ENCODE measurements at places on chromosomes 7 and 10. TPM values are rescaled to one million over a fixed set of nuclear protein-coding genes. Genes with fewer than 3 reads are reported as not detected.
A peak's percentile ranks its signal among the peaks of the same experiment; 100 is the strongest.

DNA sequence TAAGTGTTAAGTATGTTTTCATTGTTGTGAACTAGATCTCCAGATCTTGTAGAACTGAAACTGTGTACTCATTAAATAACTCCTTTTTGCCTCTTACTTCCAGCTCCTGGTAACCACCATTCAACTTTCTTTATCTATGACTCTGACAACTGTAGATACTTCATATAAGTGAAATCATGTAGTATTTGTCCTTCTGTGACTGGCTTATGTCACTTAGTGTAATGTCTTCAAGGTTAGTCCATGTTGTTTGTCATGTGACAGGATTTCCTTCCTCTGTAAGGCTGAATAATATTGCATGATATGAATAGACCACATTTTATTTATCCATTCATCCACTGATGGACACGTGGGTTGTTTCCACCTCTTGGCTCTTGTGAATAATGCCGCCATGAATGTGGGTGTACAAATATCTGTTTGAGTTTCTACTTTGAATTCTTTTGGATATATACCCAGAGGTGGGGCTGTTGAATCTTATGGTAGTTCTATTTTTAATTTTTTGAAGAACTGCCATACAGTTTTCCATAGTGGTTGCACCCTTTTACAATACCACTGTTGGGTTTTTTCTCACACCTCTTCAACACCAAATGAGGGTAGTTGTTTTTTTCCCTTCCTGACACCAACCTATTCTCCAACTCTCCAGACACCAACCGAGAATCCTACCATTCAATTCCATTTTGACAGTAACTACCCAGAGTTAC, 10.7 kb upstream of the FMC1 start:
- DNase-seq, result no peak
- H3K4me1 ChIP-seq, result no peaks in the 10 kb centered on the region
- H3K27me3 ChIP-seq, result no peaks in the 10 kb centered on the region
- no peaks in the 10 kb centered on the region for H3K36me3 ChIP-seq
- no peak overlapping the region for H3K4me3 ChIP-seq
- no peak overlapping the region for H3K27ac ChIP-seq

- H3K27ac ChIP-seq, result no peak overlapping the region
- DNase-seq, result no peak
- no peaks in the 10 kb centered on the region for H3K36me3 ChIP-seq
Measured at GRCh38 chr7:70237831-70238575, 639.7 kb downstream of the AUTS2 start.

GRCh38 chr10:93334901-93335327, 147.2 kb downstream of the MYOF start:
- H3K4me3 ChIP-seq, result no peak overlapping the region
- H3K27me3 ChIP-seq, result no peaks in the 10 kb centered on the region
- H3K4me1 ChIP-seq, result no peaks in the 10 kb centered on the region
- H3K36me3 ChIP-seq, result no peaks in the 10 kb centered on the region

DNA sequence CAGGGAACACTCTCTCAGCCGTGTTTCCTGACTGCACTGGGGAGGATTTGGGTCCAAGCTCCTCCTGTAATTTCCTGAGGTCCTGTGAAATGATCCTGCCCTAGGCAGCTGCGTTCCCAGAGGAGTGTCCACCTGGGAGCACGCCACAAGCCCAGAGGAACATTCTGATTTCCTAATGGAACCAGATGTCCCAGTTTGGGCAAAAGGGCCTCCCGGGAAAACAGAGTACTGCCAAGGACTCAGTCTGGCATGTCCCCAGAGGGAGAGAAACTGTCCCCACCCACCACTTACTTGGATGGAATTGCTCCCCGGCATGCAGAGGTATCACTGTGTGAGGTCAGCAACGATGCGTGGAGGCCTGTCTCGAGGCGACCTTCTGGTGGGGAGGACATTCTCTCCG, 34.5 kb downstream of the ASB13 start:
- no peaks in the 10 kb centered on the region for H3K27me3 ChIP-seq
- H3K27ac ChIP-seq, result peak overlapping the region; percentile 64
- no peaks in the 10 kb centered on the region for H3K36me3 ChIP-seq
- no peak overlapping the region for H3K4me3 ChIP-seq

SPDYE6 gene
- not detected for total RNA-seq

REEP3 gene
- total RNA-seq, result 11.9 TPM

ACBD7 gene
- total RNA-seq, result 11.9 TPM

- H3K36me3 ChIP-seq, result no peaks in the 10 kb centered on the region
- no peaks in the 10 kb centered on the region for H3K27me3 ChIP-seq
- H3K27ac ChIP-seq, result no peak overlapping the region
- DNase-seq, result no peak
Measured at GRCh38 chr7:15084368-15084767, 181.8 kb upstream of the DGKB start.

DNA sequence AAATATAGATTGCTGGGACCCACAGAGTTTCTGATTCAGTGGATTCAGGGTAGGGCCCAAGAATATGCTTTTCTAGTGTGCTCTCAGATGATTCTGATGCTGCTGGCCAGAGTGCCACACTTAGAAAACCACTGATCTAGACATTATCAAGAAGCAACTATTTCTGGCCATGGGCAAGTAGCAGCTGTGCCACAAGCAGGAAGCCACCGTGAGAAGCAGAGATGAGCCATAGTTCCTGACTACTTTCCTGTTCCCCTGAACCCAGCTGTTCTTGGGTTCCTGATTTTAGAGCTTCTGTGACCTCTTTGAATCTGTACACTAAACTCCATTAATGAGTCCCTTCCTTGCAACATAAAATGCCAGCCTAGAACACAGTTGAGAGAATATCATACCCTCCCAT, 38.1 kb upstream of the PIK3AP1 start:
- H3K27ac ChIP-seq, result no peak overlapping the region
- no peaks in the 10 kb centered on the region for H3K4me1 ChIP-seq
- no peak overlapping the region for H3K4me3 ChIP-seq
- H3K36me3 ChIP-seq, result no peaks in the 10 kb centered on the region
- no peak for DNase-seq

DNA sequence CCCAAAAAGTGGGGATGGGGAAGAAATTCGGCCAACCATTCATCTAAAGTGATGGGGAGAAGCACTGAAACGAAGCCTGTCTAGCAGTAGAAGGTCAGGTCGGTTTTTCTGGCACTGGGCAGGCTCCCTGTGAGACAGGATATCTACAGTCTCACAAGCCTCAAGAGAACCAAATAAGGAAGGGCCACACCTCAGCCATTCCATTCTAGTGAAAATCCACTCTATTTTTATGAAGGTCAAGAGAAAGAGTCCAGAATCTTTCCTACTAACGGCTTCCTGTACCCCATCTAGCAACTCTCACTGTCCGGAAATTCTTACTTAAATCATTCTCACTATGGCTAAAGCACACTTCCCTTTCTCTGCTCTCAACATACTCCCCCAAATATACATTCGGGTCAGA, 267.1 kb downstream of the PRPF18 start:
- H3K27ac ChIP-seq, result no peak overlapping the region
- no peak for DNase-seq
- H3K4me1 ChIP-seq, result no peaks in the 10 kb centered on the region
- no peaks in the 10 kb centered on the region for H3K36me3 ChIP-seq
- H3K4me3 ChIP-seq, result no peak overlapping the region

DNA sequence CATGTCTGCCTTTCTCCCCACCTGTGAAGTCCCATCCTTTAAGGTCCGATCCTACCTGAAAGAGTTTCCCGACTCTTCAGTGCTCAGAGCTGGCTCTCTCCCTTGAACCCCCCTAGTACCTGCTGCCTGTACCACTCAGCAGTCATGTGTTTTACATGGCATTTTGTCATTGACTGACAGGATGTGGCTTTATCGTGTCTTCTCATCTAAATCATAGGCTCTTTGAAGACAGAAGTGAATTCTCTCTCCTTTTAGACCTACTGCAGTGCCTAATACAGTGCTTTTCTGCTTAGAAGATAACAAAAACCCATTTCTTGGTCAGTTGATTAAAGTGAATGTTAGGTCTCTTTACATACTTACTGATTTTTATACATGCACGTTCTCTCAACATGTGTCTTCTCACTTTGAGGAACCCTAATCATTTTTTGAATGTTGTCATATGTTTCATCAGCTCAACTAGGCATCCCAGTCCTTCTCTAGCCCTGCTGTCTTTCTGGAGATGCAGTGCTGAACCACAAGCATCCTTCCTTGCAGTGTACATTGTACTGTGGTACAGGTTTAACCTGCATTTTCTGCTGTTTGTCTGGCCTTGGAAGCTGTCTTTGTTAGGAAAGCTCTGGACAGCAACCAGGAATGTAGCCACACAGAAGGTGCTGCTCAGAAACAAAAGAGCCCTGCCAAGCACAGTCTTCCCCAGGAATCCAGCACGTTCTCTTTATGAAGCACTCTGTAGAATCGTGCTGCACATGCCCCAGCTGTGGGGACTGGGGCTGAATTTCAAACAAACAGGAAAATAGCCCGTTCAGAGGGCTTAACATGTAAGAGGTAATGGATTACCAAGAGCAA, 28.1 kb upstream of the LRRC4 start:
- peak; percentile 77 for DNase-seq
- H3K27ac ChIP-seq, result peak overlapping the region; percentile 55
- H3K4me1 ChIP-seq, result peaks cover 18% of the 10 kb centered on the region
- peaks cover 3% of the 10 kb centered on the region for H3K36me3 ChIP-seq
- H3K27me3 ChIP-seq, result no peaks in the 10 kb centered on the region

DNA sequence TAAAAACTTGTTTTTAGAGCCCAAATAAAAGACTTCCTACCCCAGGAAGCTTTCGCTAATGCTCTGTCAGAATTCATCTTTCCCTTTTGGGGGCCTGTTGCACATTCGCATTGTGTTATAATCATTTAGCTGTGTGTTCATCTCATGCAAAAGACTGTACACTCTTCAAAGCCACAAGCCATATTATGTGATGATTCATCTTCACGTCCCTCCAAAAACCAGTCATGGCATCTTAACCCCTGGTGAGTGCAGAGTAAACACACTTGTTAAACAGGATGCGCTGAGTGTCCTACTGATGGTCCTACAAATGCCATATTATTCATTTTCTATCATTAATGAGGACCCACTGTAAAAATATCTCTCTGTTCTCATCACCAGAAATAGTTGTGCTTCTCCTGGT, 235.4 kb downstream of the KIAA1217 start:
- no peak overlapping the region for H3K27ac ChIP-seq
- H3K36me3 ChIP-seq, result no peaks in the 10 kb centered on the region
- no peaks in the 10 kb centered on the region for H3K27me3 ChIP-seq
- DNase-seq, result no peak
- H3K4me1 ChIP-seq, result no peaks in the 10 kb centered on the region

DNA sequence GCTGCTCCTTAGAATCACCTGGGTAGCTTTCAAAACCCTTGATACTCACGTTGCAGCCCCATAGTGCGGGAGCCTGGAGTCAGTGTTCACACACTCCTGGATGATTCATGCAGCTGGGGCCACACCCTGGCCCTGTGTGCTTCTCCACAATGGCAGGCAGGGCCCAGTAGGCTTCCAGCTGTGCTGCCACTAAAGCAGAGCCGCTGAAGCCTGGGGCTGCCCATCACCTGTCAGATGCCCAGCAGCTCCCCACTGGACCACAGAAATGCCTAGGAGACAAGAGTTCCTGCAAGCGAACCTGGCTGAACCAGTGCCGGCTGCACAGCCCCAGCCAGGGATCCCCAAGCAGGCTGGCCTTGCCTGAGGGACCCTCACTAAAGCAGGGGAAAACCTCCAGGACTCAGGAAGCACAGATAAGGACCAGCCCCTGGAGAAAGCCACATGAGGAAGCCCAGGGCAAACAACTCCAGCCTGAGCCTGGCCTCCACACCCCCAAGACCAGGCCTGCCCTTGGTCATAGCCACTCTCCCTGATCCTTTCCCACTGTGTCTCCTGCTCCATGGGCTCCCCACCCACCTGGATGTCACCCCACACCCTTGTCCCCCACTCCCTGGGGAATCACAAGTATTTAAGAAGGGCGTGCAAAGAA, 111.9 kb downstream of the GRID1 start:
- DNase-seq, result no peak
- no peak overlapping the region for H3K27ac ChIP-seq
- no peaks in the 10 kb centered on the region for H3K36me3 ChIP-seq
- no peaks in the 10 kb centered on the region for H3K27me3 ChIP-seq

DNA sequence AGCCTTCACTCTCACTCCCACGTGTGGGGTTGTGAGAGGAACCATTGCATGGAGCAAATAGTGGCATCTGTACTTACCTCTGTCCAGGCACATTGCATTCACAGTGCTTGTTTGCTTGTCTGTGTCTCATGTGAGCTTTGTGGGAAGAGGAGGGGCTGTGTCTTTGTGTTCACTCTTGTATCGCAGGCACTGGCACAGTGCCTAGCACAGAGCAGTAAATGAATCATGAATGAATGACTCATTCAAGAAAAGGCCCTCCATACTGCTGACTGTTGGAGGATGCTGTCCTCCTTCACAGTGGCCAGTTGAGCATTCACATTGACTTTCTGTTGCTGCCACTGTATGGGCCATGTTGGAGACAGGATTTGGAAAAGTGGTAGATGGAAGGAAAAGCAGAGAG, 125.3 kb downstream of the SORCS3 start:
- no peaks in the 10 kb centered on the region for H3K27me3 ChIP-seq
- no peaks in the 10 kb centered on the region for H3K36me3 ChIP-seq
- DNase-seq, result no peak
- no peak overlapping the region for H3K27ac ChIP-seq
- no peak overlapping the region for H3K4me3 ChIP-seq

DNA sequence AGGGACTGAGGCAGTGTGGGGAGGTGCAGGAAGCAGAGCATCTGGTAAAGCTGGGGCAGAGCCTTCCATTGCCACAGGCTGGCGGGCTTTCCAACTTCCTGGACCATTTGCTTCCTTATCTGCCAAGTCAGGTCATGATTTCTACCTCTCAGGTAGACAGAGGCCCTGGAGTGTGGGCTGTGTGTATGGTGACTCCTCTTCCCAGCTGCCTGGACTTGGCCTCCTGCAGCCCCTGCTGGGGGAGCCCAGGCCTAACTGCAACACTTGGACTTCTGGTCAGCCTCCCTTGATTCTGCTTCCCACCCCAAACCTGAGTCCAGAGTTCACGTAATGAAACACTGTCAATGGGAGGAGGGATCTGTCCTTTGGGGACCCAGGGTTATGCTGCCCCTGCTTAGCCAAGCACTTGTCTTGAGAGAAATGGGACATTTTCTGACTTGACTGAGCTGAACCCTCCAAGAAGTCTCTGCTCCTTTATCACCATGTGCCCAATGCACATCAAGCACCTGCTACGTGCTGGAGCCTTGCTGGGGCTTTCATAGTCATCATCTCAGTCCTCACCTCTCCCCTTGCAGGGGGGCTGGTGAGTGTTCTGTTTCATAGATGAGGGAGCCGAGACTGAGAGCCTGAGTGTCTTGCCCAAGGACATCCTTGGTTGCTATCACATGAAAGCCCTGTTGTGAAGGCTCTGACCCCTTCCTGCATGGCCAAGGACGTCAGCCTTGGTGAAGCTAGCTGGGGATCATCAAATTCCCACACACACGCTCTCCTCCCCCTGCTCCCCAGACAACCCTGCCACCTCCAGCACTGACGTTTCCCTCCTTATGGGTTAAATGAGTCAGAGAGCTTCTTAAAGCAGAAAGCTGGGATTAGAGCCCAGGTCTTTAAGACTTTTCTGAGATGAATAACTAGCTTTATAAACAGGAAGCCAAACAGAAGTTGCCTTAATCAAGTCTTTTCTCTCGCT, 3.4 kb downstream of the CLEC2L start:
- H3K27me3 ChIP-seq, result peaks cover 26% of the 10 kb centered on the region
- no peak for DNase-seq
- H3K4me3 ChIP-seq, result no peak overlapping the region
- no peaks in the 10 kb centered on the region for H3K36me3 ChIP-seq
- H3K27ac ChIP-seq, result no peak overlapping the region
